ENCODE measurements at places on chromosomes 3 and 15.

DNA sequence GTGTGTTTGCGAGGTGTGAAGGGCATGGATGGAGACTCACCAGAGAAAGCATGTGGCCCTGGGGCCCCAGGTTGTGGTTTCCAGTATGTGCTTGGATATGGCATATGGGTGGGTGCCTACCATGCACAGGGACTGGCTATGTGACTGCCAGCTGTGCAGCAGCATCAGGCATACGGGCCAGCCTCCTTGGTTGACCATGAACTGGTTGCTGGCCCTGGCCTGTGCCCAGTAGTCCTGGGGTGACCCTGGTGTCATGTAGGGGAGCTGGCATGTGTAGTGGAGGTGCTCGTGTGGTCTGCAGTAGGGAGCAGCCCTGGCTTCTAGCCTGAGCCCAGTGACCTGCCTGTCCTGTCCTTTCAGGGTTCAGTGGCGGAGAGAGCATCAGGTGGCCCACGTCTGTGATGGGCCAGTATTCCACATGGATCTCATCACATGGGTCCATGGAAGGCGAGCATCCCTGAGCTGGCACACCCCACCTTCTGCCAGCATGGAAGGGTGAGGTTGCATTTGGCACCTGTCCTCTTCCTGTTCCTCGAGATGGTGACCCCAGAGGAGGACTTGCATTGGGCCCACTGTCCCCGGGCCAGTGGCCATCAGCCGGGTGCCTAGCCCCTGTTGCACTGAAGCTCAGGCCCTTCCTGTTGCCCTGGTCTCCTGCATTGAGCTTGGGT lies 228.9 kb downstream of the SNRPN start:
- no peak for DNase-seq

GRCh38 chr15:65326117-65326526 lies 21.6 kb downstream of the RNU5B-1 start:
- DNase-seq, result no peak

DNA sequence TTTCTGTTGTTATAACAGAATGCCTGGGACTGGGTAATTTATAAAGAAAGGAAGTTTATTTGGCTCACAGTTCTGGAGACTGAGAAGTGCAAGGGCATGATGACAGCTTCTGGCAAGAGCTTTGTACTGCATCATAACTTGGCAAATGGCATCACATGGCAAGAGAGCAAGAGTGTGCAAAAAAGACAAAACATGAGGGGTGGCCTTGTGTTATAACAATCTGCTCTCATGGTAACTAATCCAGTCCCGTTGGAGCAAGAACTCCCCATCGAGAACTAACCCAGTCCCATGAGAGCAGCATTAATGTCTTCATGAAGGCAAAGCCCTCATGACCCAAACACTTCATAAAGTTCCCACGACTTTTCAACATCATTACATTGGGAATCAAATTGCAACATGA lies 23.2 kb downstream of the SCN11A start:
- DNase-seq, result no peak

- DNase-seq, result no peak
Measured at GRCh38 chr3:60555686-60556354, 695.4 kb downstream of the FHIT start.

DNA sequence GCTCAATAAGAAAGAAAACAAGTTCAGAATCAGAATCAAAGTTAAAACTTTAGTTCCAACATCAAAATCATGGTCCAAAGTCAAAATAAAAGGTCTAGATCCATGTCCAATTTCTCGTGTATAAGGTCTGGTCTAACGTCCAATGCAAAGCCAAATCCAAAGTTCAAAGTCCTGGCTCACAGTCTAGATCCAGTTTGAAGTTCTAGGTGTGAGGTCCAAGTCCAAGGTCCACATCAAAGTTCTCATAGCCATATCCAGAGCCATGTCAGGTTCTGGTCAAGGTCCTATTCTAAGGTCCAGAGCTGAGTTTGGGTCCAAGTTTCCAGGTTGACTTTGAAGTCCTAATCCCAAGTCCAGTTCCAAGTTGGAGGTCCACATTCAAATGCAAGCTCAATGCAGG lies 40.7 kb upstream of the VIPR1 start:
- no peak for DNase-seq

GRCh38 chr3:46538803-46539442 lies 27.2 kb downstream of the LRRC2 start:
- no peak for DNase-seq

DNA sequence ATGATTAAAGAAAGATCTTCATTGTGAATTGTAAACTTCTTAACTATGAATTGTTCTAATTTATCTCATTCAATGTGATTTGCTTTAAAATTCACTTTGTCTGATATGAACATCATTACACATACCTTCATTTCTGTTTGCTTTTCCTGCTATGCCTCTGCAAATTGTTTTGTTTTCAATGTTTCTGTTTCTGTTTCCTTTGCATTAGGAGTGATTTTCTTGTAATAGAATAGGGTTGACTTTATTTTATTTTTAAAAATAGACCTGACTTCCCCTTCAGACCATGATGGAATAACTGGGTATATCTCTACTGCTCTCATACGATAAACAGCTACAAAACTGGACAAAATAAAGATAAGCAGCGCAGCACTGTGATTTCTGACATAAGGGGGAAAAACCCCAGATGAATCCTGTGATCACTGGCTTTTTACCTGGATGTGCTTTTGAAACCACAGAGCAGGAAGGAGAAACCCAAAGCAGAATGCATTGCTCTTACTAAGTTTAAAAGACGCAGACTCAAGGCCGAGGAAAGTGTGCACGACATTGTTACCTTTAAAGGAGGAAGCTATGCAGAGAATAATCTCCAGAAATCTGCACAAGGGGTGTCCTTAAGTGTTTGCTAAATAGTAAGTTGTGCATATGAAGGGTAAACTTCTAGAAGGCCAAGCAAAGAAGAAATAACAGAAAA lies 420.2 kb downstream of the TBC1D5 start:
- DNase-seq, result no peak

- DNase-seq, result no peak
Measured at GRCh38 chr15:100171411-100171810, 170.4 kb downstream of the ADAMTS17 start.

- no peak for DNase-seq
Measured at GRCh38 chr3:127102188-127102520, 90.8 kb upstream of the PRR23E start.

DNA sequence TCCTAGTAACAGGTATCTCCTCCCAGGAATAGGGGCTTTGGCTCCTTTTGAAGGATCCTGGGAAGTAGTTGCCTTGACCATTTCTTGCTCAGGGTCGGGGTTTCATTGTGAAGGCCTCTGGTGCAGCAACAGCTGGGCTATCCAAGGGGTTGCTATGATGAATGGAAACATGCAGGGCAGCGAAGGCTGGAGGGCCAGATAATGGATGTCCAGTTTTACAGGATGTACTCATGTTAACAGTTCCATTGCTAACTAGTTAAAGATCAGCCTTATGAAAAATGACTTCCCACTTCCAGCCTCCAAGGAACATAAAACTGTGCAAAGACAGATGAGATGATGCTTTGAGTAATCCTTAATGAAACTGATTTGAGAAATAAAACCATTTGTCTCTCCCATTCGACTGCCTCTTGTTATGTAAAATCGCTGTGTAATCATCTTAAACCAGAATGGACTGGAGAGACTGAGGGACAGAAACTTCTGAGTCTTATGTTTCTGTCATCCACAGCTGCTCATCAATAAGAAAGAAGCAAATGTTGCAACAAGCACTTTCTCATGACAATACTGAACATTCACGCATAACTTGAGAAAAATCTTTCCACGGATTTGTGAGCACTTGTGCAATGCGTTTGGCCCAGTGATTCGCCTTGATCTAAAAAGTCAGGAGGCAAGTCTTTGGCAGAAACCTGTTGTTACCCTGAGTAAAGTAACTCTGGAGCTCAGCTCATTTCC lies 473.5 kb upstream of the RGMA start:
- no peak for DNase-seq

- DNase-seq, result no peak
Measured at GRCh38 chr15:51170882-51171633, 76.4 kb upstream of the TNFAIP8L3 start.

- no peak for DNase-seq
Measured at GRCh38 chr15:59616379-59616778, 4.8 kb downstream of the GCNT3 start.

DNA sequence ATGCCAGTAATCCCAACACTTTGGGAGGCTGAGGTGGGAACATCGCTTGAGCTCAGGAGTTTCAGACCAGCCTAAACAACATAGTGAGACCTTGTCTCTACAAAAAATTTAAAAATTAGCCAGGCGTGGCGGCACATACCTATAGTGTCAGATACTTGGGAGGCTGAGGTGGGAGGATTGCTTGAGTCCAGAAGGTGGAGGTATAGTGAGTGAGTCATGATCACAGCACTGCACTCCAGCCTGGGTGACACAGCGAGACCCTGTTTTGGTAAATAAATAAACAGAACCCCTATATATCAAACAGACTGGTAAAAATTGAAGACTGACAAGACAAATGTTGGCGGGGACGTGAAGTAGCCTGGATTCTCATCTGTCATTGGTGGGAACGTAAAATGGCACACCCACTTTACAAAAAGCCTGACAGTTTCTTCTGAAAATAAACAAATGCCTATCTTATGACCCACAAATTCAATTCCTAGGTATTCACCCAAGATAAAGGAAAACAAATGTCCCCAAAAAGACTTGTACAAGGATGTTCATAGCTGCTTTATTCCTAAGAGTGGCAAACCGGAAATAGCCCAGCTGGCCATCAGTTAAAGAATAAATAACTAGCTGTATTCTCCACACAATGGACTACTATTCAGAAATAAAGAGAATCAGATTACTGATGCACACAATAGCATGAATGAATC lies 47.0 kb upstream of the GK5 start:
- no peak for DNase-seq

GRCh38 chr3:18153571-18154173 lies 271.5 kb downstream of the SATB1 start:
- DNase-seq, result no peak

GRCh38 chr3:120029749-120030148 lies 64.5 kb downstream of the GSK3B start:
- DNase-seq, result no peak

DNA sequence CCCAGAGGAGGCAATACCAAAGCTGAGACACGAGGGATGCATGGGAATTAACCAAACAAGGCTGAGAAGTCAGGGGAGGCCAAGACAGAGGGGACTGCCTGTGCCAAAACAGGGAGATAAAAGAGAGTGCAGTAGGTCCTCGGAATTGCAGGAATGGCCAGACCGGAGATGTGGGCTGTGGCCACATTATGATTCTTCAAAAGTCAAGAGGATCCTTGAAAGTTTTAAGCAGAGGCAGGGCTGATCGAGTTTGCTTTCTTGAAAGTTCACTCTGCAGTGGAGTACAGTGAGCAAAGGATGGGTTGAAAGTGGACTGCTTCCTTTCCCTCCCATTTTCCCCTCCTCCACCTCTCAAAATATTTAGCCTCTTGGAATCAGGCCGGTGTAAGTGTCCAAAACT lies 73.9 kb upstream of the ADAMTS9 start:
- DNase-seq, result no peak

DNA sequence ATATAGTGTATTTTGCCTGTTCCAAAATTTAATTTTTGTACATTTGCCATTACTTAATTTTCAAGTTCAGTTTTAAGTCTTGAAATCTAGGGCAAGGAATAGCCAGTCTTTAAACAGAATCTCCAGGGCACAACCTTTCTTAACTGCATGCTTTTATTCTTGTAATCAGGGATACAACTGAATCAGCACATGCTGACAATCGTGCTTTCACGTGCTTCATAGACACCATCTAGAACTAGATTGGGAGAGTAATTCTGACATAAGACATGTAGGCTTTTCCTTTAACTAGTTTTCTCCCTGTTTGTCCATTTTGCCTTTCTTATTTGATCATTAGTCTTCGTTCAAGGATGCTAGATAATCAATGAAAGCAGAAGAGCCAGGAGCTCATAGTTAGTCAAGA lies 650.4 kb upstream of the CADM2 start:
- no peak for DNase-seq

GRCh38 chr15:46207341-46207740 lies 572.5 kb downstream of the SQOR start:
- no peak for DNase-seq

DNA sequence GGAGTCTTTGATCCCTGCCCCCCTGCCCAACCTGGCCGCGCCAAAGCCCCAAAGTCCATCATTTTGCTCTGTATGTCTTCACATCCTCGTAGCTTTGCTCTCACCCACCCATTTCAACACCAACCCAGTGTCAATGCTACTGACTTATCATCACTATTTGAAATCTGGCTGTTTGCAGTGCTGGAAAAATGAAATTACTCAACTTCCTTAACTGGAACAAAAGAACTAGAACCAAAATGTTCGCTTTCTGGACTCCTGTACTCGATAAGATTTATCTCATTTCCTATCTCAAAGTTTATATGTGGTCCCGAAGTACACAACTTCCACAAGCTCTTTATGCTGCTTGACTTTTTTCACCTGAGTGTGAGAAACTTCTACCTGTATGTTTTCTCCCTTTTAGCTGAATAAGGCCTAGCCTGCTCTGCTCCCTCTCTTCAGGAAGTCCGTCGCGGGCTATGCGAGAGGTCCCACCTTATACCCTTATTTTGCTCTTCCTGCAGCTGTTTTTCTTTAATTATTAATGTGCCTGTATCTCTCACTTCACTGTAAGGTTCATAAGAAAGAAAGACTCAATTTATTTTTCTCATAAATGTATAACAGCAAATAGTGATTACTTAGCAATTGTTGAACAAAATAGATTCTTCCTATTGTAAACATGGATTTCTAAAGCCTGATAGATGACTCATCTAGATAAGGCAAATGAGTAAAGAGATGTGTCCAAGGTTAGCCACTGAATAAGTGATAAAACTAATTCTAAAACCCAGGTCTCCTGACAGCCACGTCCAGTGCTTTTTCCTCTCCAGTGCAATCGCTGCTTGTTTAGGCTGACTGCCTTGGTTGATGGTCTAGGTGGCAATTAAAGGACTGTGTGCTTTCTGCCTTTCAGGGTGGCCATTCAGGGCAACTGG lies 464.1 kb upstream of the TPRG1 start:
- DNase-seq, result no peak

DNA sequence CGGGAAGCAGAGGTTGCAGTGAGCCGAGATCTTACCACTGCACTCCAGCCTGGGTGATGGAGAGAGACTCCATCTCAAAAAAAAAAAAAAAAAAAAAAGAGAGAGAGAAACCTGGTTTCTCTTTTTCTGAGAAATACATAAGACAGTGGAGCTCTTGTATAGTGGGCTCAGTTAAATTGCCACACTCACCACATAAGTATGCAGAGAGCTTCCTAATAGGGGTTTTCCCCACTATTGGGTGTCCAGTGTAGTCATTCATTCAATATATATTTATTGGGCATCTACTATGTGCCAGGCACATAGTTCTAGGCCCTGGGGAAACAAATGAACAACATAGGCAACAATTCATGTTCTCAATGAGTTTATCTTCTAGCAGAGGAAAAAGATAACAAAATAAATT lies 48.9 kb upstream of the FMN1 start:
- DNase-seq, result no peak

- no peak for DNase-seq
Measured at GRCh38 chr15:65056106-65056505, 10.9 kb downstream of the SLC51B start.

DNA sequence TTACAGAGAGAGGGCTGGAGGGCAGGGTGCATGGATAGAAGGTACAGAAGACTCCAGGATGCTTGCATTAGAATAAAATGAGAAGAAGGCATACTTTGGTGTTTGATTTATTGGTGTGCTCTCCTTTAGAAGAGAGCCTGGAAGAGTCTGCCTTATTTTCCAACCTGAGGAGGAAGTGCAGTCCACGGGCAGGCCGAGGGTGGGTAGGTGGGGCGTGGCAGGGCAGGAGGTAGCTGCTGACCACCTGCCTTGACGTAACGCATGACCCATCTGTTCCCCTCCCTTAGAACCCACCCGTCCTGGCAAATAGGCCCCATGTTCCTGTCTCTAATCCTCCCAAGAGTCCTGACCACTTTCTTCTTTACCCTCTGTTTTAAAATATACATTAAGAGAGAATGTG lies 222.3 kb upstream of the LYSMD4 start:
- no peak for DNase-seq

- peak; percentile 55 for DNase-seq
Measured at GRCh38 chr3:170751083-170751898, 118.7 kb downstream of the RPL22L1 start.
